Occipital lobe (tissue), 3 donors: ENCODE measurements at places on chromosomes 11 and 22. TPM values are rescaled to one million over a fixed set of nuclear protein-coding genes. Genes with fewer than 3 reads are reported as not detected.

ZBTB16 gene
- total RNA-seq: 9.7 TPM

WNT11 gene
- total RNA-seq: 4.4 TPM

FOLR2 gene
- 5.8 TPM for total RNA-seq

MAPK8IP2 gene
- total RNA-seq: 76.3 TPM

CST6 gene
- not detected for total RNA-seq

GRCh38 chr11:83976086-83976485, 689.9 kb upstream of the CCDC90B start:
- no peak for DNase-seq

DNA sequence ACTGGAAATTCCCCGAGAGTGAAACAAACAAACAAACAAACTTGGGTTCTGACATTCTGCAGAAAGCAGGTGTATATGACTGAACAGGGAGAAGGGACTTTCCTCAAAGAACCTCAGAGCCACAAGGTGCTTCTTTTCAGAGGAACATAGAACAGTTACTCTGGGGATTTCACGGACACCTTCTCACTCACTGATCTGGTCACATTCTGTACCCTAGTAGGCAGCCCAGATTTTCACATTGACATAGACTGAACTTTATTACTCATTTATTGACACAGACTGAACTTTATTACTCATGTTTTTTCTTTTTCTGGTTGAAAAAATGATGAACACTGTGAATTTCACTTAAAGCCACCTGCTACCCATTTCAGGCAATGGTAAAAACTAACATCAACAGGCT, 263.0 kb downstream of the OPCML start:
- no peak for DNase-seq

- no peak for DNase-seq
Observed at GRCh38 chr11:6794639-6795038, 4.8 kb downstream of the OR6A2 start.

GRCh38 chr11:91067666-91068065, 844.8 kb upstream of the CHORDC1 start:
- DNase-seq: no peak

DNA sequence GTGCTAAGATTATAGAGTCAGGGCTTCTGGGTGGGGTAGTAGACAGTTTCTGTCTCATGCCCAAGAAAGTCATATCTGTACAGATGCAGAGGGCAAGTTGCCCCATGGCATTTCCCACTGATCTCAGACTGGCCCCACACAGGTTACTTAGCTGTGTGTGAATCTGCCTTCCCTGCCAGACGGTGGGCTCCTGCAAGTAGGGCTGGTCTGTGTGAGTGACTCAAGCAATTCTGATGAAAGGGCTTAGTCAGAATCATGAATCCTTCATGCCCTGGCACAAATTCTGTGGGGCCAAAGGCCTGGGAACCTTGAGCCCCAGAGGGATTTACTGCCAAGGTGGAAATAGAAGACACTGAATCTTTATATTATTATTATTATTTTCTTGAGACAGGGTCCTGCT, 30.4 kb downstream of the USH1C start:
- DNase-seq: no peak
